ENCODE measurements at places on chromosomes 13 and 19.

DNA sequence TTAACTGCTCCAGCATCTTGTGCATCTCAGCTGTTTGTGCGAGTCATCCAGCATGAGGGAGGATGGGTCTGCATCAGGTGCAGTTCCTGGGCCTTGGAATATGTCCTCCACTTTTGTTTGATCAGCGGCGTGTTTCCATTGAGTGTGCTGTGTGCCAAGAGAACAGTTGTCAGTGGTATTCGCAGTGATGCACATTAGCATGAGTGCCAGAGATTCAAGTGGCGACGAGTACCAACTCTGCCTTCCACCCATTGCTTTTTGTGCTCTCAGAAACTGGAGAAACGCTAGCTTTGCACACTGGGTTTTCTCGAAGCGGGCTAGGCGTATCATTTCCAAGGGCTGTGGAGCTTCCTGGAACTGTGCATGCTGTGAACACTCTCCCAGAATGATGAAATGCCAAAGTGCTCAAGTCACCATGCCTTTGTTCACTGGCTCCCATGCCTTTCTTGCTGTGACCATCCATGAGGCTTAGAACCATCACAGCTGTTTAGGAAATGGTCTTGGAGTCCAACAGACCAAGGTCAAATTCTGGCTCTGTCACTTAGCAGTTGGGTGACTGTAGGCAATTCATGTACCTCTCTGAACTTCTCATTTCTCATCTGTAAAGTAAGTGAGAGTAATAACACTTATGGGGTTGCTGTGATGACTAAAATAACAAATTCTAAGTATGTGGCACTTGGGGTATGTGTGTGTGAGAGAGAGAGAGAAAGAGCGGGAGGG lies 18.4 kb downstream of the LRCH1 start:
- no peak for DNase-seq

GRCh38 chr13:66673401-66673800 lies 556.7 kb downstream of the PCDH9 start:
- DNase-seq: no peak

GRCh38 chr19:10408511-10409283 lies 5.4 kb upstream of the CDC37 start:
- DNase-seq: no peak

GRCh38 chr19:9566729-9567128 lies 17.6 kb downstream of the ZNF121 start:
- DNase-seq: no peak

- no peak for DNase-seq
Observed at GRCh38 chr19:2083174-2083854, 12.8 kb downstream of the MOB3A start.

DNA sequence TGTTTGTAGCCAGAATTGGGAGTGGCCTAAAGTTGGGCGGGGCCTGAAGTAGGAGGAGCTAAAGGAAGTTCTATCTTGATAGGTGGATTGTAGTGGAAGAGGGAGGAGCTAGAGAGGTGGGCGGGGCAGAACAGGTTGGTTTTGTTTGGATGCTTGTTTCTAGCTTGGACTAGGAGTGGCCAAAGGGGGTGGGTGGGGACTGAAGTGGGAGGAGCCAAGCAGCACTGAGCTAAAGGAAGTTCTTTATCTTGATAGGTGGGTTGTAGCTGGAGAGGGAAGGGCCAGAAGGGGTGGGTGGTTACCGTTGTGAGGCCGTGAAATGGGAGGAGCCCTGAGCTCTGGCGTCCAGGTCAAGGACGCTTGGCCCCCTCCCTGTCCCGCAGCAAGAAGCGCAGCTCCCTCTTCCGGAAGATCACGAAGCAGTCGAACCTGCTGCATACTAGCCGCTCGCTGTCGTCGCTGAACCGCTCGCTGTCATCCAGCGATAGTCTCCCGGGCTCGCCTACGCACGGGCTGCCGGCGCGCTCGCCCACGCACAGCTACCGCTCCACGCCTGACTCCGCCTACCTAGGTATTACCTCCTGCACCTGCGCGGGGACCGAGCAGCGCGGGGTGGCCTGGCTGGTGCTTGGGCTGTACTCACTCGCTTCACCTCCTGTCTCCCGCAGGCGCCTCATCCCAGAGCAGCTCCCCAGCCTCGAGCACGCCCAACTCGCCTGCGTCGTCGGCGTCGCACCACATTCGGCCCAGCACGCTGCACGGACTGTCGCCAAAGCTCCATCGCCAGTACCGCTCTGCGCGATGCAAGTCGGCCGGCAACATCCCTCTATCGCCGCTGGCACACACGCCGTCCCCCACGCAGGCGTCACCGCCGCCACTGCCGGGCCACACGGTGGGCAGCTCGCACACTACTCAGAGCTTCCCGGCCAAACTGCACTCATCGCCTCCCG lies 8.0 kb downstream of the DNASE2 start:
- no peak for DNase-seq

GRCh38 chr13:96229356-96229755 lies 139.4 kb downstream of the HS6ST3 start:
- DNase-seq: no peak

DNA sequence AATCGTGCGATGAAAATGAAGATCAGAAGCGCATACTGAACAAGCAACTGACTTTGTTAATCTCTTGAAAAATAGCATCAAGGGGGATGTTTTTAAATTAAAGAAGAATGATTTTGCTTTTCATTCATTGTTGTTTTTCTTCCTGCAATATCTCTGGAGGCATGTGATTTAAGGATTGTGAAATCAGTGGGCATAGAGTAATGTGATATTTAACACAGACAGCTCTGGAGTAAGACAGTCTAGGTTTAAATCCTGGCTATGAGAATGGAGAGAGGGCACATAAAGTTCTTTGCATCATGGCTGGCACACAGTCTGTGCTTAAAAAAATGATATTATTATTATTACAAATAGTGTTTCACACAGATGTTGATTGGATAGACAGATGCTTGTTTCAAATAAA lies 243.1 kb upstream of the NBEA start:
- no peak for DNase-seq

GRCh38 chr13:94286581-94286980 lies 192.9 kb downstream of the DCT start:
- no peak for DNase-seq

- DNase-seq: no peak
Observed at GRCh38 chr13:41145136-41145908, 12.7 kb upstream of the KBTBD6 start.
